Non-pigmented ciliary epithelial cell (primary cell): ENCODE measurements at places on chromosomes 6 and 20.

GRCh38 chr6:167103041-167103891, 19.6 kb upstream of the CCR6 start:
- no peak for DNase-seq

- DNase-seq = no peak
Observed at GRCh38 chr6:90297115-90297866, 648 bp upstream of the BACH2 start.

DNA sequence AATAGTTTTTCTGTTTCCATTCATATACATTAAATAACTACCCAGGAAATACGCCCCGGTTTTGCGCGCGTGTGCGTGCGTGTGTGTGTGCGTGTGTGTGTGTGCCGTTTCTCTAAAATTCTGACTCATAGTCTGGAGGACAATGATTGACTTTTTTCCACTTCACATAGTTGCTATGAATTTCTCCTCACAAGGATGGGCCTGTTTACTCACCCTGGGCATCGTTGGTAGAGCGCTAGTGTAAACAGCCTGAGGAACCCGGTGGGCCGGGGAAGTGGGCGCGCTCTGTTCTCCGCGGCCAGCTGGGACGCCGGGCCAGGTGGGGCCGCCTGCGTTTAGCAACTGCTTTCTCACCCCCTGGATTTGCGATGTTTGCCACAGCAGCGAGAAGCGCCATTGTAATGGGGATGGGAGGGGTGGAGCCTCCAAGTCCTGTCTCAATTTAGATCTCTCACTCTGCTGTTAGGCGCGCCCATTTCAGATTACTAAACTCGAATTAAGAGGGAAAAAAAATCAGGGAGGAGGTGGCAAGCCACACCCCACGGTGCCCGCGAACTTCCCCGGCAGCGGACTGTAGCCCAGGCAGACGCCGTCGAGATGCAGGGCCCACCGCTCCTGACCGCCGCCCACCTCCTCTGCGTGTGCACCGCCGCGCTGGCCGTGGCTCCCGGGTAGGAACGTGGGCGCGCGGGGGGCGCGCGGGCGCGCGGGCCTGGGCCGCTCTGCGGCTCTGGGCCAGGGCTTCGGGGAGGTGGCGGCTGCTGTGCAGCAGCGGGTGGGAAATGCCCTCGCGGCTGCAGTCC, at the start of gene CD109:
Gene CD109 (plus strand): TSS at position 585 of the 803 bp plus-strand sequence. CDS start 13 bp downstream, at position 598.
- peak; percentile 46 for DNase-seq

- DNase-seq = no peak
Observed at GRCh38 chr6:124479991-124480430, 482.2 kb upstream of the RNF217 start.

GRCh38 chr6:90230548-90231215, 66.0 kb downstream of the BACH2 start:
- DNase-seq = no peak

- DNase-seq = peak; percentile 34
Observed at GRCh38 chr20:60694763-60695162, 557.3 kb upstream of the CDH4 start.

DNA sequence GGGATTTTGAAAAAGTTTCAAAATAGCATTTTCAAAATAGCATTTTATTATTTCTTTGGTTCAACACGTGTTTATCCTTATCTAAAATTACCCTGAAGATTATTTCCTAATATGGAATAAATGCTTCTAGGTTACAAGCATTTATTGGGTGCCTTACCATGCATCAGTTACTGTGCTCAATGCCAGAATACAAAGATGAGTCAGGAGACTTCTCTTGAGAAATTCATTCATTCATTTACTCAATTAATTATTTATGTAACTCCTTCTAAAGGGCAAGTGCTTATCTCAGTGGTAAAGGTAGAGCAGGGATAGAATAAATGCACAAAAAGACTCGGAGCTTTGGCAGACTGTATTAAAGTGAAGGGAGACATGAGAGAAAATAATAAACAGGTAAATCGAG, 150.1 kb upstream of the PDE7B start:
- no peak for DNase-seq

DNA sequence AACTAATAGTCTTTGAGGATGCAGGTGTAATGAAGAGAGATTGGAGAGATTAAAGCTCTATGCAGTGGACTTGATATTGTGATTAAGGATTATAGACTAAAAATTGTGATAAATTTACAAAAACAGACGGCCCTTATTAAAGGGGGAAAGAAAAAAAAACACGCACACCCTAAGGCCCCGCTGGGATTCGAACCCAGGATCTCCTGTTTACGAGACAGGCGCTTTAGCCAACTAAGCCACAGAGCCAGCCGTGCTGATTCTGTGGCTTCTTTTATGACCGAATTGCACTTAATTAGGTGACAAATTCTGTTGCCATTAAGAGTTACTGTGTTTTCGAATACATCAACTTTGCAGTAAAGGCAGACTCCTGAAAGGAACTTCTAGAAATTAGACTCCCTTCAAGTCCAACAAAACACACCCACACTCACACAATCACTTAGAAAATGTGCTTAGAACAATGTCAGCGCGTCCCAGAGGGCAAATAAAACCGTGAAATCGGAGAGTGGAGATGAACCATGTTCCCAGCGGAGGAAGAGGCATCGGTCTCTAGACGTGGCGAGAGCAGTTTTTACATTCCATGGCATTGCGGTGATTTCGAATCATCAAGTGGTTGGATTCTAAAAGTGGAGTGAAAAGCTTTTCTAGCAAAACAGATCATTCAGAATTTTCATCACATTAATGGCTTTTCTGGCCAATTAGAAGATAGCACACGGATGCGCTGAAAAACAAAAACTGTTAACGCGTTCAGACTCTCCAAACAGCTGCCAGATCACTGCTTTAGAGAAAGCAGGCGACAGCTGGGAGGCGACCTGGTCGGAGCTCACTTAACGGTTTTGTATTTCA, 122.6 kb downstream of the GPX5 start:
- peak; percentile 50 for DNase-seq

GRCh38 chr6:136628996-136629395, 78.8 kb upstream of the MAP7 start:
- no peak for DNase-seq

- DNase-seq = no peak
Observed at GRCh38 chr20:20695250-20695816, 17.1 kb downstream of the RALGAPA2 start.

GRCh38 chr6:16064671-16065072, 64.2 kb upstream of the MYLIP start:
- no peak for DNase-seq

- no peak for DNase-seq
Observed at GRCh38 chr6:77656999-77657764, 4.3 kb downstream of the MEI4 start.

DNA sequence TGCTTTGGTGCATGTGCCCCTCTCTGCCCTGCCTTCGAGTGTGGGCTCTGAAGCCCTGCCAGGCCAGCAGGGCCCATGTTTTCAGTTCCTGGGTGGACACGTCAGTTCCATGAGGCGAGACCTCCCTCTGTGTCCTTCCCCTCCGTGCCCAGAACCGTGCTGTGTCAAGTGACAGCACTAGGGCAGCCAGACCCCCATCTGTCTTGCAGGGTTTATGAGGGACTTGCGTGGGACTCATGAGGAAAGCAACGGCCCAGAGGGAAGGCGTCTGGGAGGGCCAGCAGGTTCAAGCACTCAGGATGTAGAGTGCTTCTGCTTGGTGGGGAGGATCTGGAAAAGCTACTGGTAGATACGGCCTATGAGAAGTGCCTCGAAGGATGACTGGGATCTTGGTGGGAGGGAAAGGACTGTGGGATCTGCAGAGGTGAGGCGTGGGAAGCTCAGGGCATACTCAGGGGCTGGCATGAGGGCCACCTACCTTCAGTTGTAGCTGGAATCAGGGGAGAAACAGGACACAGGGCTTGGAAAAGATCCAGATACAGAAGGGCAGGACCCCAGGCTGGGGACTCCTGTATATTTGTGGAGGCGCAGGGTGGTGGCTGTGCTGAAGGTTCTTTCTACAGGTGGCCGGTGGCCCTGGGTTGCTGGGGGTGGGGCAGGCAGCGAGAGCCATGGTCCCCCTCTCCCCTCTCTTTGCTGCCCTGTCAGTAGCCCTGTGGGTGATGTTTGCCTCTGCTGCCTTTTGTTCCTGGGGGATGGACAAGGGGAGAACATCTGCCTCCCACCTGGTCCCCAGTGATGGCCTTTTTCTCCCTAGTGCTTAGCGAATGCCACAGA, 5.5 kb downstream of the NPEPL1 start:
- no peak for DNase-seq

- DNase-seq = no peak
Observed at GRCh38 chr6:137084090-137084489, 39.3 kb upstream of the IL20RA start.

GRCh38 chr20:22916021-22916842, 118.9 kb upstream of the SSTR4 start:
- no peak for DNase-seq

GRCh38 chr6:2194643-2195042, 50.8 kb downstream of the GMDS start:
- no peak for DNase-seq

- DNase-seq = no peak
Observed at GRCh38 chr6:134480593-134480992, 162.7 kb upstream of the SGK1 start.

GRCh38 chr20:25254571-25254970, 6.7 kb downstream of the PYGB start:
- no peak for DNase-seq

GRCh38 chr6:53358440-53359094, 9.8 kb upstream of the ELOVL5 start:
- DNase-seq = no peak

- DNase-seq = peak; percentile 8
Observed at GRCh38 chr6:25389471-25389870, 110.3 kb downstream of the CARMIL1 start.

- no peak for DNase-seq
Observed at GRCh38 chr6:22205266-22205665, 91.6 kb downstream of the PRL start.

DNA sequence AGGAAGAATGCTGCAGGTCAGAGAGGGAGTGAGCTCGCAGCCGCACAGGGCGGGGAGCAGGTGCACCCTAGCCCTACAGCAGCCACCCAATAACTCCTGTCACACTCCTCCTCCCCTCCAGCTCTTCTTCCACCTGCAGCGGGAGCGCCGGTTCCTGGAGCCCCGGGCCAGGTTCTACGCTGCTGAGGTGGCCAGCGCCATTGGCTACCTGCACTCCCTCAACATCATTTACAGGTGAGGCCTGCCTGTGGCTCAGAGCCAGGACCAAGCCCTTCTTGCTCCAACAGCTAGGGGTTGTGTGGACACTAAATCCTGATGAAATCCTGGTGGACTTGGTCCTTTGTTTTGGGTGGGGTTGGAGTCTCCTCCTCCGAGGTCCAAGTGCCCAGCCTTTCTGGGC, 11.7 kb downstream of the SGK2 start:
- no peak for DNase-seq

GRCh38 chr20:22403632-22404361, 180.6 kb downstream of the FOXA2 start:
- no peak for DNase-seq

- DNase-seq = no peak
Observed at GRCh38 chr6:133259561-133259960, 18.4 kb downstream of the EYA4 start.

GRCh38 chr6:136113736-136114173, 136.4 kb downstream of the MTFR2 start:
- DNase-seq = peak; percentile 70

GRCh38 chr20:56579301-56579710, 46.3 kb downstream of the FAM209B start:
- DNase-seq = no peak

- no peak for DNase-seq
Observed at GRCh38 chr20:9919271-9920014, 80.6 kb upstream of the PAK5 start.

GRCh38 chr6:35047265-35048011, 93.7 kb downstream of the TCP11 start:
- DNase-seq = no peak

GRCh38 chr6:54244430-54244829, 63.8 kb upstream of the TINAG start:
- no peak for DNase-seq

DNA sequence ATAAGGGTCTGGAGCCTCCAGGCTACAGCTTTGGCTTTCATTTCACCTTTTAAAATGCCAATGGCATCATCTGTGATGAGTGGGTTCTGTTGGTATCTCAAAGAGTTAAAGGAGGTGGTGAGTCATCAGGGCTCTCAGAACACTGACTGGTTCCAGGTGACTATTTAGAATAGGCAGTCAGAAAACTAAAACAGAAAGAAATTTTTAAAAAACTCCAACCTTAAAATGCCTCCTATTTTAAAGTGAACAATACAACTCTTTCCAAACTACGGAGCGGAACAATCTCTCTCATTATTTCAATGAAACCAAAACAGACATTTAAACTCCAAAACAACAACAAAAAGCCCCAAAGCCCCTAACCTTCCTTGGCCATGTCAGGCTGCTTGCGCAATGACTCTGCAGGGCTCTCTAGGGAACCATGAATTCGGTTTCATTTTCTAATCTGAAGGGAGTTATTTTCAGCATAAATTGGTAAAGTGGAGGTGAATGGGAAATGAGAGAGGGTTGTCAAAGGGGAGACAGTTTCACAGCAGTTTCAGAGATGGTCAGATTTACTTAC, 194.9 kb downstream of the KIF6 start:
- DNase-seq = no peak

GRCh38 chr6:169521825-169522224, 180.0 kb downstream of the WDR27 start:
- no peak for DNase-seq

GRCh38 chr20:59518881-59519706, 85.2 kb upstream of the PHACTR3 start:
- DNase-seq = peak; percentile 17

- no peak for DNase-seq
Observed at GRCh38 chr6:50143011-50143719, 93.4 kb upstream of the DEFB112 start.

- no peak for DNase-seq
Observed at GRCh38 chr20:48149902-48150301, 364.6 kb upstream of the SULF2 start.

DNA sequence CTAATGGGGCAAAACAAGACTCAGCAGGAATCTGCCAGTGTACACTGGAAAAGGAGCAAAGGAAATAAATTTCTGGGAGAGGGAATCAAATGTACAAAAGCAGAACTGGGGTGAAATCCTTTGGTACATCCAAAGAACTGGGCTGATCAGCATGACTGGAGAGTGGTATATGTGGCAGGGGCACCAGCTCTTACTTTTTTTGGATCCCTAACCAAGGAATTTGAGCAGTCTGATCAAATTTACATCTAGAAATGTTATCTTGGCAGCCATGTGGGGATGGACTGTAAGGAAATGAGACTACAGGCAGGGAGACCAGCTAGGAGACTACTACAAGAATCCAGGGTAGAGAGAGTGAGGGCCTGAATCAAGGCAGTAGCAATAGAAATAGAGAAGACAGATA, 1.2 kb upstream of the ZSCAN31 start:
- DNase-seq = no peak

GRCh38 chr20:4522310-4522709, 199.4 kb upstream of the PRND start:
- no peak for DNase-seq

DNA sequence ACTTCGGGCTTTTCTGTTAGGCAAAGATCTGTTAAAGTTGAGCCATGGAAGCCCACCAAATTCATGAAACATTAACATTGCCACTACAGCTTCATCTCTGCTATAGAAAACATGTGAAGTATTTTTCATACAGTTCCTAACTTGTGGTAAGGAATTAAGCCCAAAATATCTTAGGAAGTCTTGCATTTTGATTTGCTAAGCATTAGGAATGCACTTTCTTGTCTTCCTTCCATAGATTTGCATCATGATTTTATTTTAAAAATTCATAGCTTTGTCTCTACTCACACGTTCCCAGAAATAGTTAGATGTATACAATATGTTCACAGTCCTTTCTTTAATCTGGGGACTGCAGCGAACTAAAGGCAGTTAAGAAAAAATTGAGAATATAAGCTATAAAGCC, 325.6 kb downstream of the CENPW start:
- DNase-seq = no peak
